ENCODE measurements at places on chromosomes 16 and 17.

- no peak for DNase-seq
Measured at GRCh38 chr16:55055262-55055661, 124.6 kb downstream of the IRX5 start.

GRCh38 chr16:81265658-81266451, 27.4 kb downstream of the BCO1 start:
- DNase-seq = no peak

DNA sequence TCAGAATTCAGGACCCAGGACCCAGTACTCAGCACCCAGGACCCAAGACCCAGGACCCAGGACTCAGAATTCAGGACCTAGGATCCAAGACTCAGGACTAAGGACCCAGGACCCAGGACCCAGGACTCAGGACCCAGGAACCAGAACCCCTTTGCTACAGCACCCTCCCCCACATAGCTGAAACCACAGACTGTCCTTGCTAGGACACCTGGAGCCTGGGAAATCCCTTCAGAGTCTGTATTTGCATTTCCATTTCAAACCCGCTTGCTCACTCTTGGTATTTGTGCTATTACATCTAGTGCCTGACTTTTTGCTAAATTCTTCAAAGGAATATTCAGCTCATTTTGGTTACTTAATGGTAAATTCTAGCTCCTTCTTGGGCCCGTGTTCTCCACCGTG, 275.8 kb upstream of the MAF start:
- no peak for DNase-seq

DNA sequence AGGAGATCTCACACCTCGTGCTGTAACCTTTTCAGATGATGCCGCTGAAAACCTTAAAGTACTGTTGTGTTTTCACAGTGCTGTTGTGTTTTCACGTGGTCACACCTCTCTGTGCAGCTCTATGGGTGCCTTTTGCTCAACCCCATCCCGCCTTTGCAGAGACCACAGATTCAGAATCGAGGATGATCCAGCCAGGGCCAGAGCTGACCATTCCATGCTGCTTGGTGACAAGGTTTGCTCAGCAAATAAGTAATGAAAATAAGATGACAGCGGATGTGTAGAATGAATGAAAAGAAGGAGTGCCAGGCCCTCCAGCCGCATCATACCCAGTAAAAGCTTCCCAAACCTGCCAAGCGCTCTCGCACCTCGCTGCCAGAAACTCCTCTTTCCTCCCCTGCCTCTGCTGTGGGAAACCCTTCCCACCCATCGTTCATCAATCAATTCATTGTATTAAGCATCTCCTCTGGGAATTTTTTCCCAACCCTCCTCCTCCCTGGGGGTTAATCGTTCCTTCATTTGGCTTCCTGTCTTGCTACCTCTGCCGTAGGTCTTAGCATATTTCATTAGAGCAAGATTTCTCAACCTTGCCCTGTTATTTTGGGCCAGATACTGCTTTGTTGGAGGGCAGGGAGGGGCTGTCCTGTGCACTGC, 93.4 kb upstream of the CRHR1 start:
- DNase-seq = no peak

GRCh38 chr17:62587554-62587953, 39.9 kb upstream of the MRC2 start:
- no peak for DNase-seq

All from kidney capillary endothelial cell (primary cell).